RPMI8226 (cell line): ENCODE measurements at places on chromosomes 3 and 15.

DNA sequence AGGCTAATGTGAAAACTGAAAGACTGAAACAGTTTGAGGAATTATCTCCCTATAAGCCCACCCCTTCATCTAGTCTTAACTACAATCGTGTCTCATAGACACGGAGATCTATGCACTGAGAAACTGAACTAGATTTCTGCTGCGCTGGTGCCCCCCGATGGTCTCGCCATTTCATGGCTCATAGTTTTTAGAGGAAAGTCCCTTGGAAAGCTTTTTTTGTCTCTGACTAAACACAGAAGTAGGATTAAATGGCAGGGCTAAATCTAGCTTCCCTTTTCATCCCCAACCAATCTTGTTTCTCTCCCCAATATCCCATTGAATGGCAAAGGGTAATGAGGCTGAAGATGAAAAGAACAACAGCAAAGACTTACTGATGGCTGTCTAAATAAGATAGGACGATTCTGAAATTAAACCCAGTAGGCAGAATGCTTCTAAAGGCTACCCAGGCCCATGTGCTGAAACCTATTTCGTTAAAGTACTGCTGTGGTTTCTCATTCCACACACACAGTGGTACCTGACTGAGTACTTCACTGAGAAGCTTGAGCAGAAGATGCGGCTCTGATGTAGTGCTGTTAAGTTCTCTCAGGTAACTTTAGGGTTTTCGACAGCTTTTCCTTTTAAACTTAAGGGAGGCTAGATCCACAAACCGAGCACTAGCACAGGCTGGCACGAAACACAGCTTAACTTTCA is 142.7 kb downstream of the GADL1 start:
- no peak for DNase-seq

- DNase-seq, result no peak
Observed at GRCh38 chr15:51770902-51771301, 19.5 kb downstream of the TMOD2 start.

GRCh38 chr3:126665959-126666657 is 11.2 kb upstream of the TXNRD3 start:
- DNase-seq, result no peak

GRCh38 chr3:54950391-54951003 is 22.6 kb upstream of the LRTM1 start:
- DNase-seq, result no peak

DNA sequence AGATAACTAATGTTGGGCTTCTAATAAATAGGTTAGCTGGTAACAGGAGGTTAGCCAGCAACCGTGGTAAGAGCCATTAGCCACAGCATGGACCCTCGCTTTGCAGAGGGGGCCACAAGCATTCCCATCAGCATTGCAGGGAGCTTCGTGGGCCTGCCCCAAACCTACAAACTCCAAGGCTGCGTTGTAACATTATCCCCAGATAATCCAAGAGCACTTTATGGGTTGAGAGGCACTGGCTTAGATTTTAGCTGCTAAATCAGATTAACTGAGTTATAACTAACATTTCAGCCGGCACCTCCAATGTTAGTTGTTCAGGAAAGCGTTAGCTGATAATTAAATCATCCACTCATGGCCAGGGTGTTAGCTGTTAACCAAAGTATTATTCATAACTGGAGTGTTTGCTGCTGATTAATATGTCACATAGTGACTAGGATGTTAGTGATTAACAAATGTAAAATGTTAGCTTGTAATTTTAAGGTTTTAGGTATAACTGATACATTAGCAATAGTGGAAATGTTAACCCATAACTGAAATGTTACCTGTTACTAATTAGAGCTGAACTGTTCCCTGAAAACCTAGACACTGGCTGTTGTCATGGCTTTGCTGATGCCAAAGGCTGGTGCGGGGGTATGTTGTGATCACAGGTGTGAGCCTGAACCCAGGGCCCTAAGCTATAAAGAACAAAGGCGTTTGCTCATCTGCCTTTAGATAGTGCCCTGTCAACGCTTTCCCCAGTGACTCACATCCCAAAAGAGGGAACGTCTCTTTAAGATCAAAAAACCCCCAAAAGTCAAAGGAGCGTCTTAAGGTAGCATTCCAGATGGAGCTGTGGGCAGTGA is 56.2 kb downstream of the SLC6A6 start:
- DNase-seq, result no peak

GRCh38 chr3:45497963-45498362 is 96.6 kb upstream of the LIMD1 start:
- no peak for DNase-seq
